ENCODE measurements at places on chromosomes 6 and 20.

DNA sequence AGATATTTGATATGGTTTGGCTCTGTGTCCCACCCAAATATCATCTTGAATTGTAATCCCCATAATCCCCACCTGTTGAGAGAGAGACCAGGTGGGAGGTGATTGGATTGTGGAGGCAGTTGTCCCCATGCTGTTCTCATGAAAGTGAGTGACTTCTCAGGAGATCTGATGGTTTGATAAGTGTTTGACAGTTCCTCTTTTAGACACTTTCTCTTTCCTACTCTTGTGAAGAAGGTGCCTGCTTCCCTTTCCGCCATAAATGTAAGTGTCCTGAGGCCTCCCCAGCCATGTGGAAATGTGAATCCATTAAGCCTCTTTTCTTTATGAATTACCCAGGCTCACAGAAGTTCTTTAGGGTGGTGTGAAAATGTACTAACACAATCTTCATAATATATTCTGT lies 1404.0 kb upstream of the ADGRB3 start:
- no peak for DNase-seq

GRCh38 chr6:115885636-115886366 lies 174.9 kb downstream of the FRK start:
- no peak for DNase-seq

DNA sequence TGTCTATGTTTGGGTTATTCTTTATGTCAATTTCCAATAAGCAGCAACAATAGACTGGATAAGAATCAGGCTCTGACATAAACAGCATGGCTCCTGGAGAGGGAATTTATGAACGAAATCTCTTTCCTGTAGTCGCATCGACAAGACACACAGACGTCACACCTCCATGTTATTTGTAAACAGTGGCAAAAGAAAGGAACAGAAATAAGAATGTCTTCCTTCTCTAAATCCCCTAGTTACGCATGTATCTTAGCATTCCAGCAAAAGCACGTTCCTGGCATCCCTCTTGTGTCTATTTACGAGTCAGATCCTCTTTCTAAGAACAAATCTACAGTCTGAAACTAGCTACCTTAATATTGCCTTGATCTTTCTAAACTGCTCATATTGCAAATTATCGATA lies 559.1 kb upstream of the JAG1 start:
- no peak for DNase-seq

GRCh38 chr20:2814587-2815051 lies at the start of gene C20orf141:
C20orf141 (plus strand) TSS chr20:2814987; CDS start chr20:2815185, 198 bp downstream.
- peak; percentile 97 for DNase-seq

DNA sequence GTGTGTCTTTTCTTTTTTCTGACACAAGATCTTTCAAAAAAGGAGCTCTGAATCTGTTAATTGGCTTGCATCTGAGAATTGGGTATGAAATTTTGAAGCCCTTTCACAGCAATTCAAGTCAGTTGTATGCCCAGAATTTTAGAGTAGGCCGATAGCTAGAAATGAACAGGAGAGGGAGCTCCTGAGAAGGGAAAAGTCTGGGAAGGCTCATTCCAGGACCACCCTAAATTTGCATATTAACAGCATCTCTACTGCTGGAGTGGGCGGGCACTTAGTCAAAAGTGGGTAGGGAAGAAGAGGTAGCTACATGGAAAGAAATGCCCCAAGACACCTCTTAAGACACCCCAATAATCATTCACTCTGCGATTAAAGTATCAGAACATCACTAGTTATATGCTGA lies 928.3 kb downstream of the TBC1D32 start:
- no peak for DNase-seq

DNA sequence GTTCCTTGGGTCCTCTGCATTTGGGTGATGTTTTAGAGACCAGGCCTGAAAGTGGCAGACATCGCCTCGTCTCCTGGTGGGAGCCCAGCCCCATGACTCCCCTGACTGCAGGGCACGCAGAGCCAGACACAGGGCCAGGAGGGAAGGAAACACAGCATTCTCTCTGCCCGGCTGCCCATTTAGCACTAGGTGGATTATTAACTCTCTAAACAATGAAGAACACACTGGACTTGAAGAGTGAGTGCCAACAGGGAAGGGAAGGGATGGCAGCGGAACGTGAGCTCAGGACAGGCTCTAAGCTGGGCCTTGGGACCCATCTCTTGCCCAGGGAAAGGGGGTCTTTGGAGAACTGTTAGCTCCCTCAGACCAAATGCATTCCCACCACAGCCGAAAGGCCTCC lies 80.4 kb downstream of the TBXT start:
- DNase-seq = no peak
